AG10803 (cell line): ENCODE measurements at places on chromosomes 2 and 18.

DNA sequence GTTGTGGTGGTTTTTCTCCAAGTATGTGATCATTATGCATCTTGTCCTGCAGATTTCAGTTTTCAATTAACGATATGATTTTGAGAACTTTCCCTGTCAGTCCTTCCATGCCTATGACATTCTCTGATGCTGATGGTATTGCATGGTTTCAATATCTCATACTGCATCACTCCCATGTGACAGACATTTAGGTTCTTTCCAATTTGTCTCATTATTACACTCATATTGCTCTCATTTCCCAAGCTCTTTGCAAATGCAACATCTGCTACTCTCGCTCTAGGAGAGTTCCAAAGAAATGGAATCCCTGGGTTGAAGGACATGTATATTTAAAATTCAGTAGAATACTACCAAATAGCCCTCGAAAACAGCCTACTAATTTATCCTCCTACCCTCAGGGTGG is 125.5 kb downstream of the MARCHF4 start:
- DNase-seq = peak; percentile 2

DNA sequence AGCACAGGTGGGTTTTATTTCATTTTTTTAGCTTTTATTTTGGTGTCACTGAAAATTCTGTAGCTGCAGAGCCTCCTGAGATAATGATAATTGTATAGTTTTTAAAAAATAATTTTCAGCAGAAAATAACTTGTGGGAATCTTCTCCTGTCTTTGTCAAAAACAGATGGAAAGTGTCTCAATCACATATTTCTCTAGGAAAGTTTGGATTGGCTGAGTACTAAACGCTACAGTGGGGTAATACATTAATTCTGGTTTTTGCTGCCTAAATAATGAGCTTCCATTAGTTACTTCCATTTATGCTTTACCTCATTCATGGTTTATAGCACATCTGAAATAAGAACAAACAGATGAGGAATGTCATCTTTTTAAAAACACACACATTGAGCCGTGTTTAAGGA is 2.2 kb downstream of the TWIST2 start:
- peak; percentile 39 for DNase-seq

- DNase-seq = peak; percentile 50
Observed at GRCh38 chr2:48715042-48715899, 40.3 kb downstream of the LHCGR start.

DNA sequence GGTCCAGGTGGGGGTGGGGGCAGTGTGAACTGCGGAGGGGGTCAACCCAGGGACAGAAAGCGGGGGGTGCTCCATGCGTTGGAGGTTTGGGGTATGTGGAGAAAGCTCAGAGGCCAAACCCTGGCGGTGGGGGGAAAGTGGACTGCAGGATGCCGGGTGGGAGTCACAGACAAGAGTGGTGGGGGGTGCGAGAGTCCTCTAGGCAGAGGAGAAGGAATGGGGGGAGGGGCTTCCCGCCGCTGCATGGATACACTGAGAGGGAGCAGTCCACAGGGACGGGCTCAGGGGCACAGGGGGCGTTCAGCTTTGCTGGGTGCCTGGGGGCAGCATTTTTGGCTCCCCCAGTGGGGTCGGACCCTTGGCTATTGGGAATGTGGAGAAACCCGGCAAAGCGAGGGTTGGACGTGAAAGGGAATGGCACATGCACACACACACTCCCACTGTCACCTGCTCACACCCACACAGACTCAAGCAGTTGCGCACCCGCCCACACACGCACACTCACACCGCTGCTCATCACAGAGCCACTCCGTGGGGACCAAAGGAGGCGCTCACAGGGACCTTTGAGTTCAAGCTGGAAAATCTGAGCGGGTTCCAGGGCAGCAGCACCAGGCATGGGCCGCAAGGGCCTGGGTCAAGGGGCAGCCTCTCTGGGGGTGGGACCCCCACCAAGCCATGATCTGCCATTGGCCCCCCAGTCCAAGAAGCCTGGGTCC is 7.7 kb downstream of the GBX2 start:
- DNase-seq = no peak

DNA sequence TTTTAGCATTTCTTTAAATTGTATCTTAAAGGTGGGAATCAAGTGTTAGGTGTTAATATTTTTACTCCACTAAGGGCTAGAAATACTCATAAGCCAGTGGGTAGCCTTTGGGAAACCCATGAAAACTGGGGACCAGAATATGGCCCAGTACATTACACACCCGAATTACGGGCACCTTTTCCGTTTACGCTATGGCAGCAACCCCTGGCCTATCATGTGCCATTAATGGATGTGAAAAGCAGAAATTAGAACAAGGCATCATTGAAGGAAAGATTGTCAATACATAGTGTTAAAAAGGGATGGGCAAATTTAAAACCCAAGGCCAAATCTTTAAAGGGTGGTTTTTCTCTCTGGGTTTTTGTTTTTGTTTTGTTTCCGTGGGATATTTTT is 781 bp downstream of the FARP2 start:
- no peak for DNase-seq

DNA sequence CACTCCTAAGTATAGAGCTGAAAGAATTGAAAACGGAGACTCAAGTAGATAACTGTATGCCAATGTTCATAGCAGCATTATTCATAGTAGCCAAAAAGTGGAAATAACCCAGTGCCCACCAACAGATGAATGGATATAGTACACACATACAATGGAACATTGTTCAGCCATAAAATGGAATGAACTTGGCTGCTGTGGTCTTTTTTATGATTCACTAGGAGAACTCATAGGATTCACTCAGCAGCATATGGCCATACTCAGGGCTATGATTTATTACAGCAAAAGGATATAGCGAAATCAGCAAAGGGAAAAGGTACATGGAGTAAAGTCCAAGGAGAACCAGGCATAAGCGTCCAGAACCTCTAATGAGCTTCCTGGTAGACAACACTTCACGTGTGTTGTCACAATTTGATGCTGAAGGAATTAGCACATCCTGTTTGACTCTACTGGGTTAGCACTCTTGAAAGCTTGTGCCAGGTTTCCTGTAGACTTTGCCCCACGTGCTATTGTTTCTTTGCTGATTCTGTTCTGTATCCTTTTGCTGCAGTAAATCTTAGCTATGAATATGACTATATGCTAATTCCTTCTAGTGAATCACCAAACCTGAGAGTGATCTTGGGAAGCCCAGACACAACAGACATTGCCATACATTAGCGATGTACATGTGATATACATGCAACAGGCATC is 15.7 kb downstream of the SPC25 start:
- DNase-seq = no peak

- DNase-seq = no peak
Observed at GRCh38 chr18:3879114-3879835, 429.3 kb downstream of the TGIF1 start.
